Bone marrow (tissue), 2 donors: ENCODE measurements at places on chromosomes 12 and 14.
A peak's percentile ranks its signal among the peaks of the same experiment; 100 is the strongest.

GRCh38 chr14:27836386-27836785 is 930.2 kb upstream of the FOXG1 start:
- DNase-seq: no peak

DNA sequence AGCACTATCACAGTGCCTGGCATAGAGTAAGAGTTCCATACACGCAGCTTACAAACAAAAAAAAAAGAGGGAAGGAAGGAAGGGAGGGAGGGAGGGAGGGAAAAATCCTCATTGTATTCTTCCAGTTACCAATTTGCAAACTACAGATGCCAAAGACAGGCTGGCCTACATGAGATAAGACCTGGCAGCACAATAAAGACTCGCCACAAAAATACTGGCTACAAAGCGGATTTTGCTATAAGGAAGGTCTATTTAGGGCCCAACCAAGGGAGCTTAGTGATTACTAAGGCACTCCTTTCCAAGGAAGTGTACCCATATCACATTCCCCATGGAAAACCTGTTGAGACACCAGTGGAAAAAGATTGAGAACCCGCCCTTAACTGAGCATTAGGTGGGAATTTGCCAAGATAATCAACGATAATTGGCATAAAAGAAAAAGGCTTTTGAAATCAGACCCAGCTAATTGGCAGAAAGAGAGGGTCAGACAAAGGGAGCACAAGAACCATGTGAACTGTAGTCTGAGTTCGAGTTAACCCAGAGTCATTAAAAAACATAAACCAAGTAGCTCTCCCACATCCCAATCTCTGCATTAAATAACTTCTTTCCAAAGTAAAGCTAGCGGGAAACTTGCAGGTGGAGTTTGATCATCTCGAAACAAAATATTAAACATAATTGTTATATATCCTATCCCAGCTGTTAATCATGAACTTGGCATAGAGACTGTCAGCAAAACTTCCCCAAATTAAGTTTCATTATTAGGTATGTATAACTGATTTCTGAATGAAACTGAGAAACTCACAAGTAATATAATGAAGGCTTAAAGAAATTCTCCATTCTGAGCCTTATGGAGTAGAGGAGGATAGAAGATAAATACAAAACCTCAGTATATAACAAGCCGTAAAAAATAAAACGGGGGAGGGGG is 50.1 kb downstream of the PHLDA1 start:
- no peak for DNase-seq

- no peak for DNase-seq
Measured at GRCh38 chr14:74437496-74438053, 11.6 kb upstream of the SYNDIG1L start.

- no peak for DNase-seq
Measured at GRCh38 chr14:91415794-91416743, 1.6 kb downstream of the CCDC88C start.

- no peak for DNase-seq
Measured at GRCh38 chr12:68944296-68945076, 11.5 kb upstream of the CPM start.

GRCh38 chr12:6084969-6085450 is 39.5 kb downstream of the VWF start:
- no peak for DNase-seq

DNA sequence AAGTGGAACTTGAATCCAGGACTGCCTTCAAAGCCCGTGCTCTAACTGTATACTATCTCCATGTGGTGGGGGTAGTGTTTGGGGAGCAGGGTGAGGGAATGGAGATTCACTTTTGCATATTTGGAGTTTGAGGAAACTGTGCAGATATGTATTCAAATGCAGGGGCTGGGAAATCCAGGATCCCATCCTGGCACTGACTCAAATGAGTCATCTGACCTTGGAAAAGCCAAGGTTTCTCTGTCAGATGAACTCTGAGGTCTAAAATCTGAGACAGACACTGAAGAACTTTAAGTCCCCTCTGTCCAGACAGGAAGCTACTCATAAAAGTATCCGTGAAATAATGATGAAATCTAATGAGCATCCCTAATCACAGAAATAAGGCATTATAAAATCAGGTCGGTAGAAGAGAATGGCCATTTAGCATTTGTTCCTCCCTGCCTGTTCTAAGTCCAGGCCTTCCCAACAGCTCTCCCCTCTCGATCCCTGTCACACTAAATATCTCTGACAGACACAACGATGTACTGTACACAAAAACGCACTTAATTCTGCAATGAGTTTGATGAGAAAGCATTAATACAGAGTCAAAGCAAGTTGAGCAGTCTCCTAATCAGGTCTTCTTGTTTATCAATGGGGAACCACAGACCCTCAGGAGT is 14.4 kb downstream of the NIN start:
- no peak for DNase-seq

DNA sequence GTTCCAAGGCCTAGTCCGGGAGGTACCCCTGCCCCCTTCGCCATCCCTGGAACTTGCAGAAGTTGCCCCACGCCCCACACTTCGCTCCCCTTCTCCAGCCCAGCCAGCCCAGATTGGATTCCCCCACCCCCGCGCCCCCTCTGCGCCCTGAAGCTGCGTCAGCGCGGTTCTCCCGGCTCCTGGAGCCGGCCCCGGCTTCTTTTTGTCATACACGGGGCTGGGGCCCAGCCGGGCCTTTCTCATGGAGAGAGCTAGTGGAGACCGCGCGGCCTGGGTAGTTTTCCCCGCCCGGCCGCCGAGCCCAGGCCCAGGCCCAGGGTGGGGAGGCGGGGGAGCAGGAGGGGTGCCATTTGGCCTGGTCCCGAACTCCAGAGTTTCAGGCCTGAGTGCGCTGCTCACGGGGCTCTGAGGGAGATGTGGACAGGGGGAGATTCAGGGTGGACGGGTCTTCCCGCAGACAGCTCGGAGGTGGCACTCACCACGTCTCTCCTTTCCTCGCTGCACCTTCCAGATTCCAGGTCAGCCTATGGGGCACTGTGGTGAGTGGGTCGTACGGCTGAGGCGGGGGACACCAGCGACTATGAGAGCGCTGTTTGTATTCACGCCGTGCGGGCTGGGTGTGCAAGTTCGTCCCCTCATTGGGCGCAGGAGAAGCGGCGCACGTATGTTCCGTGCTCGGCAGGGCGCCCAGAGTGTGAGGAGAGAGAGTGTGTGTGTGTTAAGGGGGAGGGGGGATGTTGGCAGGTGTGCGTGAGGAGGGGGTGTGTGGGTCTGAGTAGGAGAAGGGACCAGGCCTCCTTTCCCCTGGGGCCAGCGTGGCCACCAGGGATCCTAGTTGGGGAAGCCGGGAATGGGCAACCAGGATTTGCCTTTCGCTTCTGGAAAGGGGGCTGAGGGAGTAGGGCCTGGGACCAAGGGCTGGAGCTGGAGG is 785 bp upstream of the LHX5 start:
- no peak for DNase-seq

DNA sequence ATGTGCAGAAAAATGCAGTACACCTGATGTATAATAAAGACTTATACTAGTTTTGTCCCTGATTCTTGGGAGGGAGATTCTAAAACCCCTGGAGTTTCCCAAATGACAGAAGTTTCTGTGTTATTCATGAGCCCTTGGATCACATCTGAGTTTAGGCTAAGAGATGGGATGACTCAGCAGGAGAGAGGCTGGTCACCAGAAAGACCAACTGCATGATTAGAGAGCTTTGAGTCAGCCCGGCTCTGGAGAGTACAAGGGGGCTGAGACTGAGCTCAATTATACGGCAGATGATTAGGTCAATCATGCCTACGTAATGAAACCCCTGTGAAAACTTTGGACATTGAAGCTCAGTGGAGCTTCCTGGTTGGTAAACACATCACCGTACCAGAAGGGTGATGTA is 174.2 kb downstream of the SSPN start:
- no peak for DNase-seq

- DNase-seq: no peak
Measured at GRCh38 chr14:32648434-32648833, 290.2 kb upstream of the NPAS3 start.

- no peak for DNase-seq
Measured at GRCh38 chr12:50351120-50352043, 45.0 kb downstream of the FAM186A start.

- DNase-seq: no peak
Measured at GRCh38 chr12:104154286-104154685, 16.3 kb upstream of the NFYB start.

DNA sequence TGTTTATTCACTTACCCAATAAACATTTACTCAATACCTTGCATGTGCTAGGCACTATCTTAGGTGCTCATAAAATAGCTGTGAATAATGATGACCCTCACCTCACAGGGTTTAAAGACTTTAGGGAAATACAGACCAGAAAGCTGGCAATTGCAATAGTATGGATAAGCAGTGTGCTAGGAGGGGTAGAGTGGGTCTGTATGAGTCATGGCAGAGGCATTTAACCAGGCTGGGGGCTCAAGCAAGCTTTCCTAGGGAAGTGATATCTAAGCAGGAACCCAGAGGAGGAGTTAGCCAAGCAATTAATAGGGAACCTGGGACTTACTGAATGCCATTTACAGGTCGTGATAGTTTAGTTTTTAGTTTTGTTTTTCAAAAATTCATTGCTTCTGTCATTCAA is 123.9 kb upstream of the CCDC198 start:
- no peak for DNase-seq

DNA sequence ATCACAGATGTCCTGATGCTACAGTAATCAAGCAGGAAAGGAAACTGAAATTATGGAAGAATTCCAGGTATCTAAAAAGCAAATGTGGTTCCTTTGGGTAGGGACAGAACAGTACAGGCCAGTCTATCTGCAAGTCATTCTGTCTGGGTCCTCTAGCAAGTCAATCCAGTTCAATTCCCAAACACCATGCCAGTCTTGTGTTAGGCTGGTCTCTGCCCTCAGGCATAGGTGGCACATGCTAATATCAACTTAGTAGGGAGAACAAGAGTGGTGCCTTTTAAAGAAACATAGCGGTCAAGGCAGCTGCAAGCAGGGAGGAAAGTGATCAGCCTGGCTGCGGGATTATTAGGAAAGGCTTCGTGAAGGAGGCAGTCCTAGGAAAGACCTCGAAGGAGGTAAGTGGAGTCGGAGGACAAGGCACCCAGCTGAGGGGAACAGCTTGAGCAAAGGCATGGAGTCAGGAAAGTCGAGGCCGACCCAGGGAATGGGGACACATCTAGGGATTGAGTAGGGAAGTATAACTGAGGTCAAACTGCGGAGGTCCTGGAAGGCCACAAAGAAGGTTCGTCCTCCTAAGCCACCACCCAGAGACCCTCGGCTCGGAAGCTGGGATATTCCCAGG is 3.8 kb upstream of the PLEKHG6 start:
- no peak for DNase-seq

DNA sequence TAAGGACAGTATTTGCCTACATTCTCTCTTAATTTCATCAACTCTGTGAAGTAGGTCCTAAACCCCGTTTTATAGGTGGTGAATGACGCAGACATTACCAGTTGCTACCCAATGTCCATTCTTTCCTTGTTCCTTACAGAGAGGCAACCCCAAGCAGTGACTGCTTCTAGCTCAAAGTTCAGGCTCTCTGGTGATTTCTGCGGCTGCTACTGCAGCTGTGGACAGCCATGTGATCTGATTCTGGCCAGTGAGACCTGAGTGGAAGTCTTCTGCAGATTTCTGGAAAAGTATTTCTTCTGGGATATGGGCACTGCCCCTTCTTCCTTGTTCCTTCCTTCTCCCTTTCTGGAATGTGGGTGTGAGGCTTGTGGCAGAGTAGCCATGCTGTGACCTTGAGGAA is 82.9 kb downstream of the ARF6 start:
- DNase-seq: no peak

GRCh38 chr14:56759633-56760032 is 50.6 kb downstream of the OTX2 start:
- no peak for DNase-seq

DNA sequence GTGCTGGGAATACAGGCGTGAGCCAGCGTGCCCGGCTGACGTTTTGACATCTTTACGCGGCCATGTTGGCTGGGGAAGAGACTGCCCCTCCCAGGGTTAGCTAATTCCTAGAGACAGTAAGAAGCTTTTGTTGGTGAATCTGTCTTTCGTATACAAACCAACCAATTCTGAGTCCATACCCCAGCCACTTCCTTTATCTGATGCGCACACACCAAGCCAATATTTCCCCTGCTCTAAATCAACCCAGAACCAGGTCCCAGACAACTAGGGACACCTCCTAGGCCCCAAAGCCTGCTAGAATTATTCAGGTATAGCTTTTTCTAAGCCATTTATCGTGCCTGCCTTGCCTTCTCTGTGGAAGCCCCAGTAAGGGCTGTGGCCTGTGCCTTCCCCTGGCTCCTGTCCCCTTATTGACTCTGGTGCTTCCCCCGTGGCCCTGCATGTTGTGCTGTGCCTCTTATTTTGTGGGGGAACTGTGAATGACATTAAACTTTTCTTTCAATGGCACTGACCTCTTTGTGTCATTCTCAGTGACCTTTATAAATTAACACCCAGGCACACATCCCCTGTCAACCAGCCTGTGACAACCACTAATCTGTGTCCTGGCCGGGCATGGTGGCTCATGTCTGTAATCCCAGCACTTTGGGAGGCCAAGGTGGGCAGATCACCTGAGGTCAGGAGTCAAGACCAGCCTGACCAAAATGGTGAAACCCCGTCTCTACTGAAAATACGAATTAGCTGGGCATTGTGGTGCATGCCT is 10.7 kb upstream of the EVL start:
- no peak for DNase-seq

GRCh38 chr12:131716282-131716681 is 5.4 kb downstream of the SFSWAP start:
- no peak for DNase-seq

- DNase-seq: no peak
Measured at GRCh38 chr12:11133816-11134215, 628 bp downstream of the TAS2R30 start.

- peak; percentile 95 for DNase-seq
Measured at GRCh38 chr12:120231316-120232011, 30.6 kb upstream of the RPLP0 start.

- DNase-seq: no peak
Measured at GRCh38 chr12:44863867-44864266, 12.2 kb downstream of the NELL2 start.

GRCh38 chr12:1078002-1078401 is 87.0 kb downstream of the ERC1 start:
- no peak for DNase-seq

GRCh38 chr12:25557830-25558436 is 4.8 kb upstream of the LMNTD1 start:
- no peak for DNase-seq

- no peak for DNase-seq
Measured at GRCh38 chr14:76023757-76024156, 38.2 kb downstream of the IFT43 start.

- no peak for DNase-seq
Measured at GRCh38 chr14:73823339-73823885, 28.2 kb upstream of the PTGR2 start.

- no peak for DNase-seq
Measured at GRCh38 chr14:50957296-50957695, 13.0 kb upstream of the PYGL start.

DNA sequence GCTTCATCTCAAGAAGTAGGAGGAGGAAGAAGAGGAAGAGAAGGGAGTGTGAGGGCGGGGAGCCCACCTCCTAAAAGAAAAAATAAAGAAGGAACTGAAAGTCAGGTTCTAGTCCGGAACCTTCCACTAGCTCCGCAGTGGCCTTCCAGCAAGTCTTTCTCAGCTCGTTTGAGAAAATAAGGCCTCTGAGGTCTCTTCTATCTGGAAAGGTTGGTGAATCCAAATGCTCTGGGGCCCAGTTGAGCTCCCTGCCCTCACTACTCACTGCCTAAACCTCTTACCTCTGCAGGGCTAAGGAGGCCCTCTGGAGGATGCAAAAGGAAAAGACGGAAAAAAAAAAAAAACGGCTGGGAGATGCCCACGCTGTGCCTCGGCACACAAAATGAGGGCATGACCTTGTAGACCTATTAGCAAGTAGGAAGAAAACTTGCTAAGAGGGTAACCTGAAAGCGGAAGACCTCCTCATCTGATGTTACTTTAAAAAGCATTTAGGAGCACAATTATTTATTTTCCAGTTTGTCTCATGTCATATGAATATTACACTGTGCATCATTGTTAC is 35.9 kb downstream of the FBLN5 start:
- DNase-seq: no peak
